ENCODE measurements at places on chromosomes 1 and 21.

GRCh38 chr1:93499075-93499474, 51.2 kb downstream of the FNBP1L start:
- no peak for DNase-seq

- DNase-seq, result no peak
Observed at GRCh38 chr1:57254022-57254421, 169.8 kb downstream of the DAB1 start.

DNA sequence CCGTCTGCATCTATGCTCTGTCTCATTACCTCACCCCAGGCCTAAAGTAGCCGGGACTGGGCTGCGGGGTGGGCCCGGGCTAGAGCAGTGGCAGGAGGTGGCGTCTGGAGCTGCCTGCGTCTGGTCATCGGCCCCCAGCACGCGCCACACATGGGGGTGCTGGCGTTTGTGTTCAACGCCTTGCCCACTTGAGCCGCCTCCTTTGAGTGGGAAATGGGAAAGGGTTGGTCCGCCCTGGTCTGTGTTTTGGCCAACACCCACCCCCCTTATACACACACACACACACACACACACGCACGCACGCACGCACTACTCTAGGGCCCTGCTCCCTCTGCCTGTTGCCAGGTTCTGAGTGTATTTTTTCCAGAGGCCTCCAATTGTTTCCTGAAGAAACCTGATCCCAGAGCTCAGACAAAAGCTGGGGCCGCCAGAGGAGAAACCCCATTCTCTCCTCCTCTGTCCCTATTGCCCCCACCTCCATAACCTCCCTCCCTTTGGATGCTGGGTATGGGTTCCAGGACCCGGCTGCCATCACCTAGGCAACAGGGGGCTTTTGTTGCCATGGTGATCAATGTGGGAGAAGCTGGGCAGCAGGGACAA, 10.1 kb downstream of the VANGL2 start:
- no peak for DNase-seq

GRCh38 chr1:152018537-152018936, 18.3 kb downstream of the S100A11 start:
- DNase-seq, result no peak

- DNase-seq, result no peak
Observed at GRCh38 chr1:21590126-21590880, 78.9 kb downstream of the RAP1GAP start.

- no peak for DNase-seq
Observed at GRCh38 chr1:109863667-109864046, 47.0 kb upstream of the CSF1 start.
